ENCODE measurements at places on chromosomes 16 and 17.

DNA sequence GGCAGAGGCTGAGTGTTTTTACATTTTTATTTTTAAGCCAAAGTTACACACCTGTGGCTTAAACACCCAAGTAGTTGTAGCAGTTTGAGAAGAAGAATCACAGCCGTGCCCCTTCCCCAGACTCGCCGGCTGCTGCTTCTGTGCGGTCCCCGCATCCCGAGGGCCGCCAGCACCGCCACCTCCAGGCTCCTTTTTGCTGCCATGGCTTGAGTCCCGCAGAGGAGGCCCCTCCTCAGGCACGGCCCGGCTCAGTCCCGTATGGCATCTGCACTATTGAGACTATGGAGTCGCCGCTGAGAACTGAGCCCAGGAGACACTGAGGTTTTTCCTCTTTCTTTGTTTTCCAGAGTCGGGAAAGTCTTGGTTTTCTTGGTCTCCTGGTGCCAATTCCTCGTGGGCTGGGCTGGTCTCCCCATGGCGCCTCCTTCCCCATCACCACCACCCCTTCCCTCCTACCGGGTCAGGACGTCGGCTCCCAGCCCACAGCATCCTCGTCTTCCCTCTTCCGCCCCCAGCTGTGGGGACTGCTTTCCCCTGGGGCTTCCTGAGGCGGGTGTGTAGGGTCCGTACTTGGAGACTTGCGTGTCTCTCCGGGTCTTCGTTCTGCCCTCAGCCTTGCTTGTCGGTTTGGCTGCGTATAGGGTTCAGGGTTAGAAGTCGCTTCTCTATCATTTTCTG is 32.6 kb upstream of the CDH15 start:
- no peak overlapping the region for H3K4me3 ChIP-seq
- no peak for DNase-seq
- no peaks in the 10 kb centered on the region for H3K4me1 ChIP-seq
- H3K27me3 ChIP-seq: no peaks in the 10 kb centered on the region
- H3K36me3 ChIP-seq: peaks cover 87% of the 10 kb centered on the region

DNA sequence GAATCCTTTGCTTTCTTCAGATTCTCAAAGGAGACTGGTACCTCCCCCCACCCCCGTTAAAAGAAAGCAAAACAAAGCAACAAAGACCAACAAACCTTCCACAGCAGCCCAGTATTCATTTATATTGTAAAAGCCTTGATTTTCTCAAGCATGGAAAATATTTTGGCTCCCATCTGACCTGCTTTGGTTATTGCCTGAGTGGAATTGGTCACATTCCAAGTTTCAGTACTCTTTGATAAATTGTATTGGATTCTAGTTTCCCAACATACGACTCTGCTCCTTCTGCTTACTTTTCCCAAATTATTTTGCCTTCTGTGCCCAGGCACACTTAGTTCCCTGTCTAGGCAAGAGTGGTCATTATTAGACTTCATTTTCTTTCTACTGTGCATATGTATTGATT is 1.3 kb downstream of the ABCC11 start:
- no peaks in the 10 kb centered on the region for H3K27me3 ChIP-seq
- no peaks in the 10 kb centered on the region for H3K36me3 ChIP-seq
- no peak overlapping the region for H3K4me3 ChIP-seq
- DNase-seq: no peak

DNA sequence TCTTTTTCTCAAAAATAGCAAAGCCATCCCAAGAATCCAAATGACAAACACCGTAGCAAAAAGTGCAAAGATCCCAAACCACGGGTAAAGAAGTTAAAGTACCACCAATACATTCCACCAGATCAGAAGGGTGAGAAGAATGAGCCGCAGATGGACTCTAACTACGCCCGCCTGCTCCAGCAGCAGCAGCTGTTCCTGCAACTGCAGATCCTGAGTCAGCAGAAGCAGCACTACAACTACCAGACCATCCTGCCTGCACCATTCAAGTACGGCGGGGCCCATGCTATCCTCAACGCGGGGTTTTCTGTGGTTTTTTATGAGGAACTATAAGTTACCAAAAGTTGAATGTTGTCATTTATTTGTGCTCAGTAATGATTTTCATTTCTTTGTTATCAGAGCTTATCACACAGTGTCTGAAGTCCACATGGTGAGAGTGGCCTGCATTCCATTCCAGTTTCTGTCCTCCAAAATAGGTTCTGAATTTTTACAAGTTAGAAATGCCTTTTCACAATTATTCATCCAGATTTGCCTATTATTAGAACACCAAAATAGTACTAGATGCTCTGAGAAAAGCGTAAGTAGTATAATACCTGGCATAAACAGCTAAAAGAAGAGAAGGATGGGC is 169.2 kb downstream of the MRTFB start:
- H3K36me3 ChIP-seq: no peaks in the 10 kb centered on the region
- no peaks in the 10 kb centered on the region for H3K27me3 ChIP-seq
- H3K4me3 ChIP-seq: no peak overlapping the region

DNA sequence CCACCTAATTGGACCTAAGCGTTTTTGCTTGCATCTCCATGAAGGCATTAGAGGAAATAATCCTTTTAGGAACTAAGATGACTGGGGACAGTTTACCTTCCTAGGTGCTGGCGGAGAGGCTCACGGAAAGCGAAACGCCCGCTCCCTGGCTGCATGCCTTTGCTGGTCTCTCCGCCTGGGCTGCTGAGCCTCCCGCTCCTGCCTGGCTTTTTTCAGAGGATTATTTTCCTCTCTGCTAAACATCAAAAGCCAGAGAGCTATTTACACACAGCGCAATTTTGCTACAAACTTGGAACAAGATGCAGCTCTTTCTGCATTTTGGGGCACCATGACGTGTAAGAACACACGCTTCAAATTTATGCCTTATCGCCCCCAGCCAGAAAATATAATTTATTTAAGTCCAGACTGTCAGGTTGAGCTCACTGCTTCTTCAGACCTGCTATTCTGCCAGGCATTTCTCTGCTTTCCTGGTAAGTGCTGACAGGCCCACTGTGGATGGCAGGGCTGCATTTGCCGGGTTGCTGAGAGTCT is 124.4 kb downstream of the SPACA3 start:
- no peak for DNase-seq
- H3K36me3 ChIP-seq: no peaks in the 10 kb centered on the region
- H3K27me3 ChIP-seq: no peaks in the 10 kb centered on the region
- H3K4me3 ChIP-seq: no peak overlapping the region
- no peak overlapping the region for H3K27ac ChIP-seq

DNA sequence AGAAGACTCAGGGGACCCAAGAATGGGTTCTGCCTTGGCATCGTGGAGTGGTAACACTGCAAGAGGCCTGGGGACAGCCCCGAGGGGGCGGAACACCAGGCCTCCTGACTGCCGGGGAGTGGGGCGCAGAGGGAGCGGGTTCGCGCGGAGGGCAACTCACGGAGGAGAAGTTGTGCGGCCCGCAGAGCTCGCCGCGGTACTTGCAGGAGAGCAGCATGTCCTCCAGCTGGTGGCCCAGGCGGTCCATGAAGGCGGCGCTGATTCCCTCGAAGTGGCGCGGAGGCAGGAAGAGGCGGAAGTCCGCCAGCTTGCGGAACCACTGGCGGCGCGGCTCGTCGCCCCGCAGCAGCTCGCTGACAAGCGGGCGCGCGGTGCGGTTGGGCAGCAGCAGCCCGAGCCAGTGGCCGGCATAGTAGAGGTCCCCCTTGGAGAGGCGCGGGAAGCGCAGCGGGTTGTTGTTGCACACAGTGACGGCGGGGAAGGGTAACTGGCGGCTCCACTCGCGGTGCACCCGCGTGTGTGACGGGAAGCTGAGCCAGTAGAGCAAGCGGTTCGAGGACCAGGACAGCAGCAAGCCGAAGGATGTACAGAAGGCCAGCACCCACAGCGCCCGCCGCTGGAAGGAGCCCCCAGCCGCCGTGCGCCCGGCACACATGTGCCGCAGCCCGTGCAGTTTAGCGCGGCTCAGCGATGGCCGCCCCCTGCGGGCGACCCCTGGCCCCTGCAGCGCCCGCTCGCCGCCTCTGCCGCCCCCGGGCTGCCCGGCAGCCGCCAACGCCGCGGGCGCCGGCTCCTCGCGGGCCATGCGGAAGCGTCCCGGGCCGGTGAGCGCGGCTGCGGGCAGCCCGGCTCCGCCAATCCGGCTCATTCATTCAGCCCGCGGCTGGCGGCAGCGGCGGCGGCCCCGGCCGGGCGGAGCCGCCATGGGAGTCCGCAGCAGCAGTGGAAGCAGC is 1.6 kb downstream of the ASIC2 start:
- H3K4me1 ChIP-seq: peaks cover 18% of the 10 kb centered on the region
- H3K36me3 ChIP-seq: no peaks in the 10 kb centered on the region

- DNase-seq: no peak
- no peaks in the 10 kb centered on the region for H3K4me1 ChIP-seq
- H3K27me3 ChIP-seq: no peaks in the 10 kb centered on the region
- H3K4me3 ChIP-seq: no peak overlapping the region
- no peak overlapping the region for H3K27ac ChIP-seq
These were observed 21.6 kb downstream of the TK2 start for GRCh38 chr16:66528294-66528693.
